ENCODE measurements at places on chromosomes 11 and 22.
A peak's percentile ranks its signal among the peaks of the same experiment; 100 is the strongest.

DNA sequence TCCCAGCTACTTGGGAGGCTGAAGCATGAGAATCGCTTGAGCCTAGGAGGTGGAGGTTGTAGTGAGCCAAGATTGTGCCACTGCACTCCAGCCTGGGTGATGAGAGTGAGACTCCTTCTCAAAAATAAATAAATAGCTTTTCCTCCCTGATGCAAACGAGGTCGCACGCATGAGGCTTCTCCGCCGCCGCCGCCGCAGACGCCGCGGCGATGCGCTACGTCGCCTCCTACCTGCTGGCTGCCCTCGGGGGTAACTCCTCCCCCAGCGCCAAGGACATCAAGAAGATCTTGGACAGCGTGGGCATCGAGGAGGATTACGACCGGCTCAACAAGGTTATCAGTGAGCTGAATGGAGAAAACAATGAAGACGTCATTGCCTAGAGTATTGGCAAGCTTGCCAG, 20.0 kb upstream of the RAB39A start:
- DNase-seq, result no peak

DNA sequence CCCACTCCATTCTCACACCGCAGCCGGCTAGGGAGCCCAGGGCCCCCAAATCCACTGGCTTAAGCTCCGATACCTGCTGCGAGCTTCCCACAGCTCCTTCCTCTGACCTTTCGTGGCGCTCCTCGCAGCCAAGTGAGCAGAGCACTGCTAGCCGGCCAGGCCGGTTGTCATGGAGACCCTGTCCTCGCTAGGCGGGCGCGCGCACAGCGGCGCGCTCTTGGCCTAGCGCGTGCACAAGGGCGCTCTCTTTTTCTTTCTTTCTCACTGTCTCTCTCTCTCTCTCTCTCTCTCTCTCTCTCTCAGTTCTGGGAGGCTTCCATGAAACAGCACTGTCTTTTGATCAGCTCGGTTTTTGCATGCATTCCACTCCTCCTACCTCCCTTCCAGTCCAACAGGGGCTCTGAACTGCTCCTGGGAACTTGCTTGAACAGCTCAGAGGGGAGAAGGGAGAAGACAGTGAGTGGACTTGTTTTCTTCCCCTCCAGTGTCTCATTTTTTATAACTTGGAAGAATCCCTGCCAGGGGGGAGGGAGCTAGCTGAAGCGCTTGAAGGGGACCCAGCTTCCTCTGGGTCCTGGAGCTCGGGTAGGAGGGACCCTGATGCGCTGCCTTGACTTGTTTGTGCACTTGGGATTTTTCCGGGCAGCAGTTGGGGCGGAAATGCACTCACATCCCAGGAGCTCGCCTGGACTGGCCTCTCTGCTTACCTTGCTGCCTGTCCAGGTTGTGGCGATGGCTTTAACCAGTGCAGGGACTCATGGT, 100.3 kb upstream of the AKIP1 start:
- DNase-seq, result peak; percentile 55

DNA sequence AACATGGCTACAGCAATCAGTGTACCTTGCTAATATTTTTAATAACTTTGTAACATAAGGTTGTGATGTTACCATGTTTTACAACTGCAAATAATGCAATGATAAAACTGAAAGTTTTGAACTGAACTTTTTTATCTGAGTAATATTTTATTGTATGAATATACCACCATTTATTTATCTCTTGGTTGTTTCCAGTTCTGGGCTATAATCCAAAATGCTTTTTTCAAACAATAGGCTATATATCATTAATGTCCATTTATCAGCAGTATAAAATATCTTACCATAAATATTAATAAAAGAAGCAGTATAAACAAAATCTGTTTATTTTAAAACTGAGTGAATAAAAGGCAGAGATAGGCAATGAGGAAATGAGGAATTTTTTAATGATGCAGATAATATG, 63.3 kb downstream of the SIK3 start:
- DNase-seq, result no peak

DNA sequence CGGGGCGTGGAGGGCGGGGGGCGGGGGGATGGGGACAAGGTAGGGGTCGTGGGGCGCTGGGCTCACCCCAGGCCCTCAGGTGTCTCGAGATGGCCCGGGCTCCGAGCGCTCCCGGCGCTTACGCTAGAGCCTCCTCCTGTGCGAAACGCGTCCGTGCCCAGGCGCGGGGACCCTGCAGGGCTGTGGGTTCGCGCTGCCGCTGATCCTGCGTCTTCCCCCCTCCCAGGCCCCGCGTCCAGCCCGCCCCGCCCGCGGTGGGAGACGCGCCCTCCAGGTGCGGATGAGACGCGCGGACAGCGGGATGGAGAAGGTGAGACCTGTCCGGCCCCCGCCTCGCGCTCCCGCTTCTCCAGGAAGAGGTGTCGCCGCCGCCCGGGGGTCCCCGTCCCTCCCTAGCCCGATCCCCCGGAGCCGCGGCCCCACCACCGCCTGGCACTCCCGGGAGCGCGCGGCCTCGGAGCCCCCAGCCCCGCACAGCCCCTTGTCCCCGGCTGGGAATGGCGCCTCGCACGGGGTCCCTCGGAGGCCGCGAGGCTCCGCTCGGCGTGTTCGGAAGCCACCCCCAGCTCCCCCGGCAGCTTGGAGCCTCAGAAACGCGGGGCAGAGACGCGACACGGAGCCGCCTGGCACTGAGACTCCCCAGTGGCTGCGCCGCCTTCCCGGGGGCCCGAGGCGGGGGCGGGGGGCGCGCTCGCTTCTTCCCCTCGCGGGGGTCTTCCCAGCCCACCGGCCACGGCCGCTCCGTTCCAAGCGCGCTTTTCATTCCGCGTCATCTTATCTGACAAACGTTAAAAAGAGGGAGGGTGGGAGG, 27.6 kb upstream of the TOLLIP start:
- DNase-seq, result peak; percentile 31

DNA sequence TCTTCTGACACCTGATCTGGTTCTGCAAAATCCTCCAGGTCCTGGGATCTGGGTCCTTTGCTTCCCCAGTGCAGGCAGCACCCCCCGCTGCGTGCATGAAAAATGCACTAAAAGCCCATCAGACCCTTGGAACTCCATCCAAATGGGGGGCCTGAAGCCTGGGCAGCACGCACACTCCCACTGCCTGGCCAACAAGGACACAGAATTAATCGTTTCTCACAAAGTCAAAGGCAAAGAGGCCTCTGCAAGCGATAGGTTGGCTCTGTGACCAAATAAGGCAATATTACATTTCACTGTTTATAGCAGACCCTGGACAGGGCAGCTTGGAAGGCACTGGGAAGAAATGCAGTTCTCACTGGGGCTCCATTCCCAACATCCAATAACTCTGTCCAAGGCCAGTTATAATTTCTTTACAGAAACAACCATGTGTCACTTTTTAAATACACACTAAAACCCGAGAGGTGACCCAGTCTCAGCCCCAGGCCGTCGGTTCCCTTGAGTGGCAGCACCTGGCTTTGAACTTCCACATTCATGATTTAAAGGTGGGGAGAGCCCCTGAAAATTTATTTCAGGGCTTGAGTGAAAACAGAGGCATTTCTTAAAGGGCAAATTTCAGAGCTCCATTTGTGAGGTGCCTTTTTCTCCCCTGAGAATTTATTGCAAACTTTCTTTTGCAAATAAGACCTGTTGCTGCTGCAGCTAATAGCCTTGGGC, 114.4 kb upstream of the ANO1 start:
- no peak for DNase-seq

- DNase-seq, result no peak
Measured at GRCh38 chr11:78699609-78700135, 125.0 kb upstream of the NARS2 start.

- DNase-seq, result no peak
Measured at GRCh38 chr22:36381513-36382128, 6.1 kb downstream of the MYH9 start.

All from A673 (cell line).